Bone marrow (tissue), 2 donors: ENCODE measurements at places on chromosomes 13 and 19.

GRCh38 chr13:51727634-51728274 lies 76.2 kb downstream of the DHRS12 start:
- DNase-seq, result no peak

- DNase-seq, result peak; percentile 4
Measured at GRCh38 chr19:47124937-47125668, 5.5 kb upstream of the SAE1 start.

- DNase-seq, result no peak
Measured at GRCh38 chr13:20814224-20814910, 40.6 kb upstream of the EEF1AKMT1 start.

- DNase-seq, result no peak
Measured at GRCh38 chr13:101453784-101454201, 1.3 kb downstream of the ITGBL1 start.

DNA sequence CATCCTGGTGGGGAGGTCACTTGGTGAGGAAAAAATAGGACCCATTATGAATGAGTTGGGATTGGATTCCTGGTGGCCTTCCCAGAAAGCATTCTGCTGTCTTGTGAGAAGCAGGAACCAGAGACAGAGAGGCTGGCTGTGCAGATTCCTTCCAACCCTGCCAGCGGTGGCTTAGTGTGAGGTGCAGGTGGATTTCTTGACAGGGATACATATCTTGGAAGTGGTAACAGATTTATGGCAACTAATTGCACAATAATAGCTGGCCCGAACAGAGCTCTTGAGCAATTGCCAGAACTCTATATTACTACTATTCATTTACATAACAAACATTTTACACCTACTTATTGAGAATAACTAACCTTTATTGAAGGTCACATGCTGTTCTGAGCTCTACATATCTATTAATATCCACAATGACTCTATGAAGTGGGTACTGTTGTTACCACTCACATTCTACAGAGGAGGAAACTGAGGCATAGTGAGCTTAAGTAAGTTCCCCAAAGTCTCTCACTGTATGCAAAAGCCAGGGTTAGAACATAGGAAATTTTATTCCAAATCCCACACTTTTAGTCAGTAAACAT lies 173.9 kb upstream of the SERP2 start:
- DNase-seq, result no peak

DNA sequence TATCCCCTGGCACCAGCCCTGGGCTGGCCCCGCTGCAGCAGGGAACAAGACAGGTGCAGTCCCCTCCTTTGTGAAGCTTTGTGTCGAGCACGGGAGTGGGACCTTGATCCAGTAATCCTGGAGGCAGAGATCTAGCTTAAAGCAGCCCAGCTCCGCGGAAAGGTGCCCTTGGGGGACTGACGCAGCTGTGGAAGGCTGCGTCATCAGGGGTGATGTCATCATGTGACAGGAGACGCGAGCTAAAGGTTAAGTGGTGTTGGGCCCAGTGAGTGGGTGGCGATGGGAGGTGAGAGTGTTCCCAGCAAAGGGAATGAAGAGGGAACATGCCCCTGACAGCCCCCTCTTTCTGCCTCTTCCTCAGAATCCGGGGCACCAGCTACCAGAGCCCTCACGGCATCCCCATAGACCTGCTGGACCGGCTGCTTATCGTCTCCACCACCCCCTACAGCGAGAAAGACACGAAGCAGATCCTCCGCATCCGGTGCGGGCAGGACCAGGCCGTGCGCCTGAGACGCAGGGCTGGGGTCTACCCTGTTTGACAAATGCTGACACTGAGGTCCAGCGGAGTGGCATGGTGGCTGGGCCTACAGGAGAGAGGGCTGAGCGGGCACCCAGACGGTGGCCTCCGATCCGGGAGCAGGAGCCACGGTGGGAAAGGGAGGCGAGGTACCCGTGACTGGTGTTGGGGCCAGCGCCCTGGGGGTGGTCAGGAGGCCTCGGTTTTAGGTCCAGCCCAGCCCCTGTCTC lies 2.6 kb downstream of the LHB start:
- no peak for DNase-seq

GRCh38 chr19:29714953-29715700 lies at the start of gene C19orf12:
Gene C19orf12 (minus strand): TSS chr19:29715261. CDS start chr19:29708413, 6,848 bp downstream.
- DNase-seq, result no peak

GRCh38 chr19:50667759-50668231 lies 18.6 kb downstream of the C19orf81 start:
- DNase-seq, result no peak

- no peak for DNase-seq
Measured at GRCh38 chr19:5624018-5624663, 1.3 kb downstream of the SAFB start.

- DNase-seq, result no peak
Measured at GRCh38 chr13:46587807-46588418, 34.9 kb downstream of the LRCH1 start.

DNA sequence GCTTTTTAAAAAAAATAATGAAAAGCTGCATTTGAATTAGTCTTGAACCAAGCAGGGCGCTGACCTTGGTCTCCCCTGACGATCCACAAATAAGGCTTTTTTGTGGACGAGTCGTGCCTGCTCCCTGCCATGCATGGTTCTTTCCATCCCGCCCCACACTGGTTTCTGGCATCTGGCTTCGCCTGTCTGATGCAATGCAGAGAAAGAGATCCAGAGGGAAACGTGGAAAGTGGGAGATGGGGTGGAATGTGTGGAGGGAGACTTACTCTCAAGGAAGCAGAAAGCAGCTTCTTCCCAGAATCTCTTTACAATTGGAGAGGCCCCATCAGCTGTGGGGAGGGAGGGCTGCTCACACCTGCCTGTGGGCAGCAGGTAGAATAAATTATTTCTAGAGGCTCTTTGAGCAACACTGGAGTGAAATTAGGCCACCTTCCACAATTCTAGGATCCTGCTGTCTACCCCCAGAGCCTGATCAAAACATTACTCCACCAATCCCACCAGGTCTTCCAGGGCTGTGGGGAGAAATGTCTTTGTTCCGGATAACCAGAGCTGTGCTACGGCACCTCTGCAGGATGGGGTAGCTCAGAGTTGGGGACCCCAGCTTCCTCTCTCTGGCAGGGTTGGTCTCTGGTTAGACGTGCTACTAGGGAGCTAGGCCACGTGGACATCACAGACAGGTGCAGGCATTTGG lies 183.5 kb downstream of the UQCRFS1 start:
- no peak for DNase-seq

GRCh38 chr13:44523146-44524015 lies 52.7 kb downstream of the TSC22D1 start:
- DNase-seq, result peak; percentile 21

GRCh38 chr13:49643035-49643646 lies 14.8 kb downstream of the ARL11 start:
- peak; percentile 81 for DNase-seq

DNA sequence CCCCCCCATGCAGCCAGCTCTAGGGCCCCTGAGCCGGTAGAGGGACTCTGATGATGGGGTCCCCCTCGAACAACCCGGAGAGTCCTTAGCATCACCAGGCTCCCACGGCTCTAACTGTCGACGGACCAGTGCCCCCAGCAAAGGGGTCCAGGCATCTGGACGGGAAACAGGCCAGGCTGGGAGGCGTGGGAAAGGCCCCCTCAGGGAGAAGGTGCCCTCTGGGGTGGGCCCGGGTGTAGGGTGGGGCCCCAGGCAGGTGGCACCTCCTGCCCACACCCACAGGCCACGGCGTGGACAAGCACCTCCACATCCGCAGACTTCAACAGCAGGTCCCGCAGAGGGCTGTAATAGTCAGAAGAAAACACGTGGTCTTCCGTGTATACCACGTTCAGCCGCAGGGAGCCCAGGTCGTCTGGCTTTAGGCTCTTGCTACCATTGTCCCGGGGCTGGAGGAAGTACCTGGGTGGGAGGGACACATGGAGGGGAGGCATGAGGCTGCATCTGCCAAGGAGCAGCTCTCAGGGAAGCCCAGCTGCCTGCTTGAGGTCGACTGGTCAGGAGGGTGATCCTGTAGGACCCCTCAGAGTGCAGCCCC lies 44.7 kb upstream of the C13orf46 start:
- DNase-seq, result no peak

- no peak for DNase-seq
Measured at GRCh38 chr19:51721905-51722304, 1.9 kb downstream of the HAS1 start.

- DNase-seq, result no peak
Measured at GRCh38 chr13:110872034-110872767, 42.7 kb downstream of the ANKRD10 start.

- no peak for DNase-seq
Measured at GRCh38 chr13:62643799-62644524, 1228.3 kb upstream of the PCDH20 start.

DNA sequence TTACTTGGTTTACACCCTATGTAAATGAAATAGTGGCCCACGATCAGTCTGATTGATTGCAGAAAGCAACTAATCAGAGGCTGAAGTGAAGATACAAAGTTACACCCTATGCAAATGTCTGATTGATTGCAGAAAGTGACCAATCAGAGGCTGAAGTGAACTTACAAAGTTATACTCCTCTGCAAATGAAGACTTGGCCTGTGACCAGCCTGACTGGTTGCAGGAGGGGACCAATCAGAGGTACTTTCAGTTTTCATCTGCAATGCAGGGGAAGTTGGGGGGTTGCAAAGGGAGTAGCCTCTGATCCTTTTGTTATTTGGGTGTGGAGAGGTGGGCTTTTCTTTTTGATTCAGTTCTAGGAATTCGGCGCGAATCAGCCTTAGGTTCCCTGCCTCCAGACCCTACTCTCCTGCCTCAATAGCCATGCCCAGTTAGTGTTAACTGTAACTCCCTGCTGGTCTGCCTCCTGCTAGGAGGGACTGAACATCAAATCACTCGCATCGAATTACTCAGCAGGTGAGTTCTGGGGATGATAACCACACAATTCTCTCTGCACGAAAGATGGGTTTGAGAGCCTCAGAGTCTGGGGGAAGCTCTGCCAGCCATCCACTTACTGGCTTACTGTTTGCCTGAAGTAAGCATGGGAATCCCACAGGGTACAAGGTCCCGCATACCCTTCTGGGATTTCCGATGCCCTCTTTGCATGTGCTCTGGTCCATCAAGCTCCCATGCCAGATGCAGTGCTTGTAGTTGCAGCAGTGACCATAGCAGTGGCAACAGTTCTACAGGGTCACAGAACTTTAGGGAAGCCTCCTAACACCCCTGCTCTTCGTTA lies 7.5 kb downstream of the ARL11 start:
- peak; percentile 34 for DNase-seq

DNA sequence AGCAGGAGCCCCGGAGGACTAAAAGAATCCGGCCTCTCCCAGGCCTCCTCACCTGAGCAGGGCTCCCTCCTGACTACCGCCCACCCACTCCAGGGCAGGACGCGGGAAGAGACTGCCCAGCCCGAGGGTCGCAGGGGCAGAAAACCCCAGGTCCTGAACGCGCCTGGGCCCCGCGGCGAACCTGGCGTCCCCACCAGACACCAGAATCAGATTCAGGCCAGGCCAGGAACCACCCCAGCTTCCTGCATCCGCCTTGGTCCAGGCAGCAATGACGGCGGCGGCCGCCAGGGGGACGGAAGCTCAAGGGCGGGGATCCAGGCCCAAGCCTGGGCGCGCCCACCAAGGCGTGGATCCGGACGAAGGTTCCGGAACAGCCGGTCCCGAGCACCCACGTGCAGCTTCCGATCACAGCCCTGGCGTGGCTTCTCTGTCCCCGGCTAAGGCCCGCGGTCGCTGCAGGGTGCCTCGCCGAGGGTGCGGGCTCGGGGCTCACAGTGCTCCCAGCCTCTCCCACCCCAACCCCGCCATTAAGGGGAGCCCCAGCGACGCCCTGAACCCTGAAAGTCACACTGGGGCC lies 3.6 kb downstream of the LGALS7 start:
- peak; percentile 76 for DNase-seq

DNA sequence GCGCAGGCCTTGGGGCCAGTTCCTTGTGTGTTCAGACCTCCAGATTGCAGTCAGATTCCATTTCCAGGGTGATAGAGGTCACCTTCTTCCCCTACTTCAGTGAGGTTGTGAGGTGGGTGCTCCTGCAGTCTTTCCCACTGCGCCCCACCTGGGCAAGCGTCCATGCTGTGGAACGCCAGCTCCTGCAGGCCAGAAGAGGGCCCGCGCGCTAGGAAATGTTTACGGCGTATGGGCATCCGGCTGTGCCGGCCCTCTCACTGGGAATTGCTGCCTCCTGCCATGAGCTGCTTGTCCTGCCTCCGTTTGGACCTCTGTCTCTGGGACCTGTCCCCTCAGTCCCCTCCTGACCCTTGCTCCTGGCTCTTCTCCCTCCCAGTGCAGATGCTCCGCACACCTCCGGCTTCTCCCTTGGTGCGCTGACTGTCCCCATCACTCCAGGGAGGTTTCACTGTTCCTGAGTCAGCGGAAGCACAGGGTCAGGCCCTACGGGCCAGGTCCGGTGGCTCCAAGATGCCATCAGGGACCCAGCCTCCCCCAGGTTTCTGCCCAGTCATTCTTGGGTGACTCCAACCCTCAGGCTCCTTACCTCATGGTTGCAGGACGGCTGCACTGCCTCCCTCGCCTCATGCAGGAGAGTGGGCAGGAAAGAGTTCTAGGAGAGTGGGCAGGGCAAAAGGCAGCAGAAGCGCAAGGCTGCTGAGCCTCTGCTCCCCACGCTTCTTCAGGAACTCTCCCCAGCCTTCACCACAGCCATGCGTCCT lies 56.6 kb downstream of the SMARCA4 start:
- no peak for DNase-seq

DNA sequence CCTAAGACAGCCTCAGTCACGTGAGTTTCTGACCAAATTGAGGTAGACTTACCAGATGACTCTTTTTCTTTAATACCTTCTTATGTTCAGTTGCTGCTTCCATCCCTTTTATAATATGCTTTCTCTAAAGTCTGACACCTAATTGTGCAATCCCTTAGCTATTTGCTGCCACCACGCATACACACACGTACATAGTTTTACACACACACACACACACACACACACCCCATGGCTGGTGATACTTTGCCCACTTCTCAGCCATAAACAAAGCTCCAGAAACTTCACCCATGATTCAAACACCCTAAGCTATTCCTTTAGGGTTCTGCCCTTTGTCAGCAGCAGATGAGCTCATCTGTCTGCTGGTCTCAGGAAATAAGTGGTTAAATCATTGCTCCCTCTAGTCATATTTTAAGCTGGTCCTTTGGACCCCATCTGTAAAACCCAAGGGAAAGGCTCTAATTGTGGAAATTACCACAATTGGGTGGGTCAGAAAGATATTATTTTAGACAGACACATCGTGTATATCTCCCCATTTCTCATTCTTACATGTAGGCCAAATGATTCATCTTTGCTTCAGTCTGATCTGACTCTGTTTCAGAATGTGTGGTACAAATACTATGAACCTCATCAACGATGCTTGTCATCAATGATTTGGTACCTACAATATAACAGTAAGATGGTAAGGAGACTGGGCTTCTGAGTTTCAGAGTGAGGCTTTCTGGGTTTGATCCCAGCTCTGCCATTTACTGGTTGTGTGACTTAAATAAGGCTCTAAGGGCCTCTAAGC lies 69.2 kb downstream of the NALCN start:
- DNase-seq, result no peak

- no peak for DNase-seq
Measured at GRCh38 chr13:75705395-75705794, 69.3 kb downstream of the LMO7 start.

DNA sequence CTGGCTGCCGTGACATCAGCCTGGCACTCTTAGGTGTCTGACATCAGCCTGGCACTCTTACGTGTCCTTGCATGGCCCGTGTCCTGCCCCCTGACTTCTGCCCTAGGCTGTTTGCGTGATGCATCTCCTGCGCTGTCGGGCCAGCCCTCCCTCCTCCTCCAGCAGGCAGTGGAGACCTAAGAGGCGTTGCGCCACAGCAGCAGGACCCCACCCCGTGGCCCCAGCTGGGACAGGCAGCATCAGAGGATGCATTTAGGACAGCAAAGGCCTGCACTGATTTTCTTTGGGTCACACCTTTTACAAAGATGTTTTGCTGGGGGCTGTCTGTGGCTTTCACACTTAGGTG lies 65.3 kb downstream of the GPR12 start:
- no peak for DNase-seq
